Activated CD4-positive, alpha-beta T cell treated with anti-CD3 and anti-CD28 coated beads, Interleukin-2, amount 50 U/mL, for 4 hours (primary cell): ENCODE measurements at places on chromosomes 12 and 14.

GRCh38 chr12:59890896-59891579, 295.2 kb downstream of the SLC16A7 start:
- no peak for DNase-seq

DNA sequence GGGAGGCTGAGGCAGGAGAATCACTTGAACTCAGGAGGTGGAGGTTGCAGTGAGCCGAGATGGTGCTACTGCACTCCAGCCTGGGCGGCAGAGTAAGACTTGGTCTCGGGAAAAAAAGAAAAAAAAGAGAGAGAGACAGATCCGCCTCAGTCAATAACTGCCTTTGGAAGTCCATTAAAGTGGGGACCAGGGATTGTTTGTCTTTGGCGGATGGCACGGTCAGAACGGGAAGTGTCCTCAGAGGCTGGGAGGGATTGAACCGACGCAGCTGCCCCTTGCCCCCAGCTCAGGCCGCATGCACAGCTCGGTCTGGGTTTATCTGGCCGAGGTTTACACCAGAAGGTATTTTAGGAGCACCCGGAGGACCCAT, 54.4 kb downstream of the TESC start:
- DNase-seq = no peak

GRCh38 chr12:122203301-122204166, at the start of gene B3GNT4:
B3GNT4 (plus strand) TSS chr12:122203709; CDS start chr12:122204619, 910 bp downstream.
- DNase-seq = peak; percentile 74

DNA sequence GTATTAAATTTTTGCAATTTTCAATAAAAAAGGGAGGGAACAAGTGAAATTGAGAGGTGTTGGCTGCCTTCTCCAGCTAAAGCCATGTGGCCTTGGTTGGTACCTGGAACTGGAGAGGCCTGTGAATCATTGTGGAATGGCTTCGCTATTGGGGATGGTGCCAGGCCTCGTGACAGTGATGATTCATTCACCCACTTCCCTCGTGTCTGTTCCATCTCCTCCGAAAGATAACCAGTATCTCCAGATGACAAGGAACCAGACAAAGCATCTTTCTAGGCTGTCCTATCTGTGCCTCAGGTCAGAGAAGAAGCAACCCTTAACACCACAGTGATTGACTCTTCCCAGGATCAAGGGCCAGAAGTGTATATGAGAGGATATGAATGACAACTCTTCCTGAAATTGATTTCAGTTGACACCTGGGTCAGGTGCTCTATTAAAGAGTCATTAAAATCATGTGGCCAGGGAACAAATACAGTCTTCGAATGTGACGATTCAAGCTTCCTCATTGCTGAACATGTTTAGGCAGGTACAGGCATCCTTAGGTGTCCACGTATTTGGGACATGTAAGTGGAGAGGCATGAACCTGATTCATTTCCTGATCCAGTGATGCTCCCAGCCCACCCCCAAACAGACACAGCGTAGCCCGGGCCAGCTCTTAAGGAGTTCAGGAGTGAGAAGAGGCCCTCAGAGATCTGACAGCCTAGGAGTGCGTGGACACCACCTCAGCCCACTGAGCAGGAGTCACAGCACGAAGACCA, at the start of gene RNASE7:
Gene RNASE7 (plus strand): TSS at position 687 of the 758 bp plus-strand sequence. CDS start 631 bp downstream, outside the sequence.
- no peak for DNase-seq

GRCh38 chr12:6452944-6453630, 1.2 kb downstream of the TAPBPL start:
- no peak for DNase-seq
